ENCODE measurements at places on chromosomes 2 and 18. TPM values are rescaled to one million over a fixed set of nuclear protein-coding genes. Genes with fewer than 3 reads are reported as not detected.

- H3K4me3 ChIP-seq = no peak overlapping the region
- H3K4me1 ChIP-seq = no peaks in the 10 kb centered on the region
- H3K27me3 ChIP-seq = no peaks in the 10 kb centered on the region
- peaks cover 15% of the 10 kb centered on the region for H3K36me3 ChIP-seq
- DNase-seq = no peak
These were observed 9.5 kb upstream of the CNNM3 start for GRCh38 chr2:96806468-96807126.

DNA sequence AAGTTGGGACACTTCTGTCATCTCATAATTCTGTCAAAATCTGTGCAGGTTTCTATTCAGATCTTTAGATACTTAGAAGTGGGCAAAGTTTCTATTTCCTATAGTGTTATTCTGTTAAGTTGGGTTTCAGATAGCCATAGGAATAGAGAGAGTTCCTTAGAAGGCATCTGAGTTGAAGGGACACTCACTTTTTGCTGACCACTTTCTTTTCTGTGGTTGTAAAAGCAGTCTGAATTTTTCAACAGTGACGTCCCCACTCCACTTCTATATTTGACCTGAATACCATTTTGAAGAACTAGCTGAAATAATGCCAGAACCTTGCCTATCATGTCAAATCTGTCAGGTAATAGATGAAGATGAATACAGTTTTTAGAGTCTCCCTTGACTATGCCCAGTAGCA lies 267.3 kb downstream of the SPAG16 start:
- DNase-seq = no peak
- H3K27me3 ChIP-seq = no peaks in the 10 kb centered on the region
- H3K27ac ChIP-seq = no peak overlapping the region
- H3K36me3 ChIP-seq = no peaks in the 10 kb centered on the region
- H3K4me3 ChIP-seq = no peak overlapping the region

C2orf80 gene
- polyA plus RNA-seq = not detected

SPP2 gene
- not detected for polyA plus RNA-seq

DNA sequence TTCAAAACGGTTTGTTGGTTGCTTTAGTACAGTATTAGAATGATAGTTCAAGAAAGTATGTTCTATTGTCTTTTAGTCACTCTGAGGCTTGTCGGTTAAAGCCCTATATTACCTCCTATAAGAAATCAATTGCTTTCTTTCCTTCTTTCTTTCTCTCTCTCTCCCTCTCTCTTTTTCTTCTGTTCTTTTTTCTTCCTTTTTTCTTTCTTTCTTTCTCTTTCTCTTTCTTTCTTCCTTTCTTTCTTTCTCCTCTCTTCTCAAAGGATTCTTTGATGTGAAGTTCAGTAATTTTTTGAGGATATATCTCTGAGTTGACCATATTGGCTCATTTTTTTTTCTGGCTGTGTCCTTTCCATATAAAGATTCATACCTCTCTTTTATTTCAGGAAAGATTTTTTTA lies 249.4 kb downstream of the SRBD1 start:
- H3K4me3 ChIP-seq = no peak overlapping the region
- H3K36me3 ChIP-seq = no peaks in the 10 kb centered on the region
- H3K27me3 ChIP-seq = no peaks in the 10 kb centered on the region

KCNG3 gene
- not detected for polyA plus RNA-seq

TGFA gene
- 2.7 TPM for polyA plus RNA-seq

DNA sequence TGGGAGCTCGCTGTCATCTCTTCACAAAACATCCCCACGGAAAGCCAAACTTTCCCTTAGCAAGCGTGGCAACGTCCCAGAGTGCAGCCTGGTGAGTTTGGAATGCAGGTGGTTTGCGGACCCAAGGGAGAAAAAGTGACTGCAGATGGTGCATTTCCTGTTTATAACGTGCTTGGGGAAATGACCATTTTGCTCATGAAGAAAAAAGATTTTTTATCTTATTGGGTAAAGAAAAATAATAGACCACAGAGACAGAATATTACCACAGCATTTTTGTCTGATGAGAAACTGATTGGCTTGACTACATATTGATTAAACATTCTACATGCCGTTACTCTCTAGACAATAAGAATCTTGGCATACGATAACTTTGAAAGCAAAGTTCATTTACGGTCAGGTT lies 136.5 kb downstream of the COPS8 start:
- no peaks in the 10 kb centered on the region for H3K4me1 ChIP-seq
- H3K36me3 ChIP-seq = no peaks in the 10 kb centered on the region
- no peak overlapping the region for H3K4me3 ChIP-seq
- no peaks in the 10 kb centered on the region for H3K27me3 ChIP-seq

GRCh38 chr2:125296742-125297141 lies 1271.7 kb downstream of the CNTNAP5 start:
- no peak overlapping the region for H3K4me3 ChIP-seq
- H3K36me3 ChIP-seq = no peaks in the 10 kb centered on the region
- H3K27me3 ChIP-seq = no peaks in the 10 kb centered on the region
- H3K4me1 ChIP-seq = no peaks in the 10 kb centered on the region

DNA sequence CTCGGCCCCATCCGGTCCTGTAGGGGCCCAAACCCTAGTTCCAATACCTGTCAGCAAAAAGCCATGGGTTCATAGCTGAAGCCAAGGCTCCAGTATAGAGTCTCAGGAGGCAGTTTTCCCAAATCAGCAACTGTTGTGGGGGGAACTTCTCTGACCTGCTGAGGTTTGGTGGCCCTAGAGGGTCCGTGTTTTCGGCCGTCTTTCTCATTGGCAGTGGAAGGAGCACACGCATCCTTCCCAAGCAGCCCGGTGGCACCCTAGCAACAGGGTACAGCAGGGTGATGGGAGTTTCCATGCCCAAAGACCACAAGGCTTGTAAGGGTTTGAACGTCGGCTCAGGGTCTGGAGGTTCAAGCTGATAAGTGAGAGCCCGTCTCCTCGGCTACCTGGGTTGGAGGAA lies 6.6 kb downstream of the FOSL2 start:
- peak overlapping the region; percentile 97 for H3K27ac ChIP-seq
- H3K4me1 ChIP-seq = peaks cover 80% of the 10 kb centered on the region
- no peak for DNase-seq
- H3K27me3 ChIP-seq = no peaks in the 10 kb centered on the region
- H3K4me3 ChIP-seq = no peak overlapping the region

DNA sequence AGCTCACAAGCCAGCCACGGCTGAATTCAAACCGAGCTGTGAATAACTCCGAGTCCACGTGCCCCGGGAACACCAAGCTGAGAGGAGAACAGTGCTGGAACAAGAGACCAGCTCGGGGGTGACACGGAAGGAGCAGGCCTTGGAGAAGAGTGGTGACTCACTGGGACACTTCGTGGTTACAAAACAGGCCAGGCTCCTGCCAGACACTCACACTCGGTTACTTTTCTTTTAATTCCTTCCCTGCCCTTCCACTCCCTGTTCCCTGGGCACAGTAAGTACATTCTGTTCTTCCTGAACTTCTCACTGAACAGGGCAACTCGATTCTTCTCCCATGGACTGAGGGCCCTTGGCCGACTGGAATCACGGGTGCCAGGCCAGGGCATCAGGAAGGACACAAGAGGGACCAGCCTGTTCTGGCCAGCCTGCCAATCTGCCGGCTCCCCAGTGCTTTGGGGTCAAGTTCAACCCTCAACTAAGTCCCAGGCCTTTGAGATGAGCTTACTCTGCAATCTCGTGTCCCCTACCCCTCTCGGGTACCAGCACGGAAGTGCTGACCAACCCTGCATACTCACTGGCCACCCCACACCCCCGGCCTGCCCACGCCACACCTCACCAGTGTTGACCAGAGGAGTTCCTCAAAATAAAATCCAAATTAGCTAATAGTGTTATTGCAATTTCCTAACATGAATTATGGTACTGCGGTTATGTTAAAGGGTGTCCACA lies 87.5 kb downstream of the TFCP2L1 start:
- no peaks in the 10 kb centered on the region for H3K27me3 ChIP-seq
- DNase-seq = peak; percentile 93
- H3K36me3 ChIP-seq = no peaks in the 10 kb centered on the region
- peak overlapping the region; percentile 1 for H3K4me3 ChIP-seq
- H3K27ac ChIP-seq = peak overlapping the region; percentile 100

GRCh38 chr2:231515603-231516002 lies 14.6 kb downstream of the NMUR1 start:
- H3K4me1 ChIP-seq = peaks cover 6% of the 10 kb centered on the region
- DNase-seq = no peak
- H3K27me3 ChIP-seq = no peaks in the 10 kb centered on the region
- no peak overlapping the region for H3K27ac ChIP-seq

DNA sequence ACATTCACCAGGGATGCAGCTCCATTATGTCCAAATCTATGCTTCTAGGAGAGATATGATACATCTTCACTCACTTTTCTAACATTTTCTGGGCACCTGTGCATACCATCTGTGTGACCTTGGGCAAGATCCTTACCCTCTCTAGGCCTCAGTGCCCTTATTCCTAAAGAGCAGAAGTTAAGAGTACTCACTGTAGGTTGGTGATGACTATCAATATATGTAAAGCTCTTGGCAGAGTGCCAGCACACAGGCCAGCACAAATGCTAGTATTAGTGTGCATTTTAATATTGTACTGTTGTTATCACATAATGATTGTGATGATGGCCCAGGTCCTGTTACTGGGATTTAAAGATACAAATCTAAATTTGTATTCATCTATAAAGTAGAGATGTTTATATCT lies 199.2 kb downstream of the RAD51AP2 start:
- H3K36me3 ChIP-seq = no peaks in the 10 kb centered on the region
- no peaks in the 10 kb centered on the region for H3K4me1 ChIP-seq
- no peaks in the 10 kb centered on the region for H3K27me3 ChIP-seq
- no peak overlapping the region for H3K4me3 ChIP-seq
- DNase-seq = no peak

- no peaks in the 10 kb centered on the region for H3K4me1 ChIP-seq
- H3K4me3 ChIP-seq = no peak overlapping the region
- H3K36me3 ChIP-seq = no peaks in the 10 kb centered on the region
- no peak for DNase-seq
- no peaks in the 10 kb centered on the region for H3K27me3 ChIP-seq
These were observed 207.6 kb upstream of the TANK start for GRCh38 chr2:160952464-160953254.

DNA sequence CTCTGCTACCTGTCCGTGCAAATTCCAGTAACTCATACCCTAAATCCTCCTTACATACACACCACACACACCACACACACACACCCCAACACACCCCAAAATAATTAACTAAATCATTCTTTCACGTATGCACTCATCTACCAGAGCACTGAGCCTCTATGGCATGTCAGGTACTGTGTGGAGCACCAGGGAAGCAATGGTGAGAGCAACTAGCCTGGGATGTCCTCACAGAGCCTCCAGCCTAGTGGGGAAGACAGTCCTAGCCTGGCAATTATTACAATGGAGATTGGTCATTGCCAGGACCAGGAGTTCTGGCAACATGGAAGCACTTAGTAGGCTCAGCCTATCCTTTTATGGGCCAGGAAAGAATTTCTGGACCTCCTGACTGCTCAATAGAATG lies 72.7 kb upstream of the LCLAT1 start:
- no peaks in the 10 kb centered on the region for H3K4me1 ChIP-seq
- no peak for DNase-seq
- no peak overlapping the region for H3K4me3 ChIP-seq
- no peaks in the 10 kb centered on the region for H3K36me3 ChIP-seq

DNA sequence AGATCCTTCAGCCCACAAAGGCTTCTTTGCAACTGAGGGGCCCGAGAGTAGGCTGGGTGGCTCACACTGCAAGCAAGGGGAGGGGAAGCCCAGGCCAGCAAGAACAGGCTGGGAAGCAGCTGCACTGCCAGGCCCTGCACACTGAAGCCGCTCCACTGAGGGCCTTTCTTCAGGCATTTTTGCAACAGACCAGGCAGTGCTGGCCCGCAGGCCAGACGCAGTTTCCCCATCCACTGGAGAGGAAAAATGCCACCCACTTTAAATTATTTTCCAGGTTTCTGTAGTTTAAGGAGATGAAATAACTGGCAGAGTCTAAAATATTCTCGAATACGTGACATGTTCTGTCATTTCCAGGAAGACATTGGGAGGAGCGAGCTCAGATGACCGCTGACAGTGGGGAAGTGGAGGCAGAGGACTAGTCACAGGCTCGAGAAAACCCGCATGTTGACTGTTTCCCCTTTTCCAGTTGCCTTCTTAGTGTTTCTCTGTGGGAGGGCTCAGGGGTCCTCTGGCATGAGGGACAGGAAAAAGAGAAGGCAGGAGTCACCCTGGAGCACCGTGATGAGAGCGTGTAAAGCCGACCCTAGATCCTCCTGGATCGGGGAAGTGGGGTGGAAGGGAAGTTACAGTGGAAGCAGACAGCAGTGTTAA lies 53.3 kb upstream of the B3GNT7 start:
- no peaks in the 10 kb centered on the region for H3K36me3 ChIP-seq
- peak overlapping the region; percentile 51 for H3K27ac ChIP-seq
- peaks cover 19% of the 10 kb centered on the region for H3K4me1 ChIP-seq
- DNase-seq = peak; percentile 83

GRCh38 chr2:201482543-201482942 lies 31.0 kb downstream of the STRADB start:
- H3K4me3 ChIP-seq = no peak overlapping the region
- H3K36me3 ChIP-seq = peaks cover 17% of the 10 kb centered on the region
- H3K4me1 ChIP-seq = no peaks in the 10 kb centered on the region
- no peaks in the 10 kb centered on the region for H3K27me3 ChIP-seq

CHRNG gene
- polyA plus RNA-seq = not detected

SERPINB4 gene
- polyA plus RNA-seq = not detected

DNA sequence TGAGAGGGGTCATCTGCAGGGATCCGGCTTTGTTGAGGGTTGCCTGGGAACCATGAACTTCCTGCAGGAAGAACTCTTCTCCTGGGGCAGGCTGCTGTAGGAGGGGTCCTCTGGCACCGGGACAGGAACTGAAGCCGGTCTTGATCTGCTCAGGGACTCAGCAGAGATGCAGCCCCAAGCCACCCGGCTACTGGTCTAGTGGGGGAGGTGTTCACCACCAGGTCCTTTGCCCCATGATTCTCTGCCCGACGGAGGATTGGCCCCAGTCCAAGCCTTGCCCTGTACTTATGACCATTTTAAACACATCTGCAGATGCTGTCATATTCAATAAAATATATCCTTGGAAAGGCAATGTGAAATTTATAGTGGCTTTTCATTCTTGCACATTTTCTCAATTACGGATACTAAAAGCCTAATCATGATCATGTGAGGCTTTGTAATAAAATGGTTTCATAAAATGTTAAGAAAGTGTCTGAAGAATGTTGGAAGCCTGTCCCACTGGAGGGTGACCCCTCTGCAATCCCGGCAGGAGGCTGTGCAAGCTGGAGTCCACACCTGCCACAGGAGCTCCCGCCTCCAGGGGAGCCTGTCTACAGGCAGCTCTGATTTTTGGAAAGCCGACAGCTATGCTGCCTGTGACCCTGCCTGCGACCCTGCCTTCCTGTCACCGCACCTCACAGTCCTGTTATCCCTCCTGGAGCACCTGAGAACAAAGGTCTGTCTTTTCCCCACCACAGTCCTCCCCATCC lies 98.8 kb upstream of the TAF1B start:
- no peaks in the 10 kb centered on the region for H3K36me3 ChIP-seq
- H3K4me3 ChIP-seq = no peak overlapping the region
- H3K27me3 ChIP-seq = no peaks in the 10 kb centered on the region
- H3K27ac ChIP-seq = no peak overlapping the region

DNA sequence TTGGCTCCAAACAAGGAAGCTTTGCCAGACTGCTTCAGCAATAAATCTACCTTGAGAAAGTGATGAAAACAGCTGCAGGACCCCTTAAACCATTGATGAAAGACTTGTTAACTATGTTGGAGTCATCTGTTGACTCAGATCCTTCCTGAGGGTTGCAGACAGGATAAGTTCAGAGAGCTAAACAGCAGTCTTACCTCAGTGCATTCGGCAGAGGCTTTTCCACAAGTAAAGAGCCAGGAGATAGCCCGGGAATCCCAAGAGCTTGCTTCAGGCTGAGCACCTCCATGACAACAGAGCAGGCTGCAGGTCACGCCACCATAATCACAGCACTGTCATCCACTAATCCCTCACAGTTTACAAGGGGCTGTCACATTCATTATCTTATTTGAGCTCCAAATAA lies 23.7 kb downstream of the KIAA2012 start:
- DNase-seq = no peak
- peaks cover under 1% of the 10 kb centered on the region for H3K4me1 ChIP-seq
- H3K27ac ChIP-seq = no peak overlapping the region
- no peak overlapping the region for H3K4me3 ChIP-seq
- no peaks in the 10 kb centered on the region for H3K36me3 ChIP-seq

ZSWIM2 gene
- 0.28 TPM for polyA plus RNA-seq
